Esophagus squamous epithelium (tissue), 5 donors: ENCODE measurements at places on chromosomes 6 and 20. TPM values are rescaled to one million over a fixed set of nuclear protein-coding genes. Genes with fewer than 3 reads are reported as not detected.

Gene TSBP1
- not detected for total RNA-seq

Gene MRPS18B
- total RNA-seq, result 56.3 TPM

Gene IMPG1
- 0.13 TPM for total RNA-seq

DNA sequence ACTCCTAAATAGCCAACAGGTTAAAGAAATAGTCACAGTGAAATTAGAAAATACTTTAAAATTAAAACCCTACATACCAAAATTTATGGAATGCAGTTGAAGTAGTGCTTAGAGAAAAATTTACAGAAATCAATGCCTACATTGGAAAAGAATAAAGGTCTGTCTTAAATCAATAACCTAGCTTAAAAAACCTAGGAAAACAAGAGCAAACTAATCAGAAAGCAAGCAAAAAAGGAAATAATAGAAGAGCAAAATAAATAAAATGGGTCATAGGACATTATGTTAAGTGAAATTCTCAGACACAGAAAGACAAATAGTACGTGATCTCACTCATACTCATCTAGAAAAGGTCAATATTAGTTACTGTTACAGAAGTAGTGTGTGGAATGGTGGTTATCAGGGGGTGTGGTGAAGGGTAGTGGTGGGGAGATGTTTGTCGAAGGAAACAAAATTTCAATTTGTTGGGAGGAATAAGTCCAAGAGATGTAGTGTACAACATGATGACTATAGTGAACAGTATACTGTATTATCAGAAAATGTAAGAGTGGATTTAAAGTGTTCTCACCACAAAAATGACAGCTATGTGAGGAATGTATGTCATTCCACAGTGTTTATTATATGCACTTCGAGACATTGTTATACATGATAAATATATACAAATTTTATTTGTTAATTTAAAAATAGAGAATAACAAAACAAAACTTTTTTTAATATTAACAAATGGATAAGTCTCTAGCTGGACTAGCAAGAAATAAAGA lies 423.6 kb downstream of the CDH26 start:
- no peak for DNase-seq

- DNase-seq, result no peak
Observed at GRCh38 chr20:45176526-45177267, 2.0 kb downstream of the PI3 start.
